ENCODE measurements at places on chromosomes 13 and 19. TPM values are rescaled to one million over a fixed set of nuclear protein-coding genes. Genes with fewer than 3 reads are reported as not detected.
A peak's percentile ranks its signal among the peaks of the same experiment; 100 is the strongest.

The MYO9B gene
- polyA plus RNA-seq, result 54.4 TPM

The WDFY2 gene
- polyA plus RNA-seq, result 20.1 TPM

- no peak for DNase-seq
Observed at GRCh38 chr19:19181488-19181998, 10.4 kb downstream of the BORCS8 start.

- DNase-seq, result no peak
Observed at GRCh38 chr13:71055047-71055446, 812.0 kb downstream of the DACH1 start.

The GPR18 gene
- polyA plus RNA-seq, result 0.23 TPM

The NECTIN2 gene
- polyA plus RNA-seq, result 181 TPM

DNA sequence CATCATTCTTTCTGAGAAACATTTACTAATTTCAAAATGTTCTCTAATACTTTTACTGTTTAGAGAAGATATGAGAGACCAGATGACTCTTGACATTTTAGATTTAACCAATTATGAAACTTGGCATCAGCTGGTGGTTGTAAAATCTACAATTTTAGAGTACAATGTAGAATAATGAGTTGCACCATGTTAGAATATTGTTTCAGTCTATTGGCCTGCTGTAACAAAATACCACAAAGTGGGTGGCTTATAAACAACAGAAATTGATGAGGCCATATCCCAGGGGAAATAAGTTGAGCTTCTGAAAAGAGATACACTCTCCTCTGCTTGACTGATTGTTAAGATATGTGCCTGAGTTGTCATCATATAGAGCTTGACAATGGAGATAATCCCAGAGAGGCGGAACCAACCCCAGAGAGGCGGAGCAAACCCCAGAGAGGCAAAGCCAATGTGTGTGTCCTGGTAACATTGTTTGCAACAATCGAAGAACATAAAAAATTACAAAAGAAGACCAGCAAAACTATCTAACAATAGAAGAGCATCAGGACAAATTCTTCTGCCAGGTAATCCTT is 373.0 kb upstream of the SLITRK1 start:
- DNase-seq, result no peak

GRCh38 chr13:41897126-41897525 is 63.8 kb downstream of the VWA8 start:
- no peak for DNase-seq

- peak; percentile 72 for DNase-seq
Observed at GRCh38 chr19:37874784-37875183, 31.6 kb downstream of the WDR87 start.

DNA sequence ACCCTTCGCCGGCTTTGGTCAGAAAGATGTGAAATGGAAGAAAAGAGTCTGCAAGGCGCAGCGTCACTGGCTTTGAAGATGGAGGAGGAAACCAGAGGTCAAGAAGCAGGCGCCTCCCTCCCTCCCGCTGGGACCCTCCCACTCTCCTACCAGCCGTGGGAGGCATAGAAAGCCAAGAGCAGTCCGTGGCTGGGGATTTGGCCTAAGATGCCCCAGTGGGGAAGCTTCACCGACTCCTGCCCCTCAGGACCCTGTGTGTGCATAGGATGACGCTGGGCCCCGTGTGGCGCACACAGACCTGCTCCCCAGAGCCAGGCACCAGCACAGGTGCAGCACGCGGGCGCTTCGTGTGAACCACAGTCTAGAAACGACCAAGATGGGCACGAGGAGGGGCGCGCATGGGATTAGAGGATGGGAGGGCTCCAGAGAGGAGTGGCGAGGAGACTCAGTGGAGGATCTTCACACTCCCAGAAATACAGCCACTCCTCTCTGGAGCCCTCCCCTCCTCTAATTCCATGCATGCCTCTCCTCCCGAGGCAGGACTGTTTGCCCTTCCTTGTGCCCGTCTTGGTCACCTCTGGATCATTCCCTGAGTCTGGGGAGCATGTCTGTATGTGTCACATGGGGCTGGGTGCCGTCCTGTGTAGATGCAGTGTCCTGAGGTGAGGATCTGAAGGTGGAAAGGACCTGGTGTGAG is 194.3 kb downstream of the TEX29 start:
- no peak for DNase-seq

DNA sequence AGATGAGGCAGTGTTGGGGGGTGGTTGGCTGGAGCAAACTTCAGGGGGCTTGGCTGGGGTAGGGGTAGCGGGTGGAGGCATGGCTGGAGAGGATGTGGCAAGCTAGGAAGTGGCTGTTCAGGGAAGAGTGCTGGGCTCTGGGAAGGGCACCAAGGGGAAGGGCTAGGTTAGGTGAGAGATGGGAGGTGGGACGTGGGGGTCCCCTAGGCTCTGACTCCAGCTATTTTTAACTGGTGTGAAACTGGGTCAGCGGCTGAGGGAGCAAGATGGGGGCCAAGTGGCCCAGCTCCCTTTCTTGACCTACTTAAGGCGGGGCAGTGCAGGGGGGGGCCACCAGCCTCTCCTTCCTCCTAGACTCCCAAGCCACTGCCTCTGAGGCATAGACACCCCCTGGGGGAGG is 7.3 kb downstream of the KCNC3 start:
- DNase-seq, result no peak

DNA sequence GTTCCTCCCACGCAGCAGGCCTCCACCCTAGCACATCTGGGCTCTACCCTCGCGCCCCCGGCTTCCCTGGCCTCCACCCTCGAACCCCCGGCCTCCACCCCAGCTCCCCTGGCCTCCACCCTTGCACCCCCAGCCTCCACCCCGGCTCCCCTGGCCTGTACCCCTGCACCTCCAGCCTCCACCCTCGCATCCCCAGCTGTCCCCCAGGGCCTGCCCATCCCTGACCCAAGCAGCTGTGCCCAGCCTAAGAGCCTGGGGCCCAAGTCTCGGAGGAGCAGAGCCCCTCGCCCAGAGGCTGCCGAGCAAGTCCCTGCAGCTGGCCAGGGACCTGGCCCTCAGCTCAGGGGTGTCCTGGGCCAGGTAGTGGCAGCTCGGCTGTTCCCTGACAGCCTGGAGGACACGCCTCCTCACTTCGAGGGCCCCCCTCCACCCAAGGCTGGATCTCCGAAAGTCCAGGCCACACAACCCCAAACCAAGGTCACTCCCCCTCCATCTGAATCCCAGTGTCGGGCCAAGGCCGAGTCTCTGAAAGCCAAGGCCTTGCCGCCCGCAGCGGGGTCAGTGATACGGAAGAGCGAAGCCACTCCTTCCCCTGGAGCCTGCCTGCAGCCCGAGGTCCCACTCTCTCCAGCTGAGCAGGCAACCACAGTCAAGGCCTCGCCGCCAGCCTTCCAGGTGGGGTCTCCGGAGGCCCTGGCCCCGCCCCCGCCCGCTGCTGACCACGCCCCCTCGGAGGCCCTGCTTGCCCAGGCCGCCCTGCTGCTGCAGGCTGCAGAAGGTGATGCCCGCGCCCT is 7.9 kb upstream of the ARHGAP33 start:
- peak; percentile 74 for DNase-seq

DNA sequence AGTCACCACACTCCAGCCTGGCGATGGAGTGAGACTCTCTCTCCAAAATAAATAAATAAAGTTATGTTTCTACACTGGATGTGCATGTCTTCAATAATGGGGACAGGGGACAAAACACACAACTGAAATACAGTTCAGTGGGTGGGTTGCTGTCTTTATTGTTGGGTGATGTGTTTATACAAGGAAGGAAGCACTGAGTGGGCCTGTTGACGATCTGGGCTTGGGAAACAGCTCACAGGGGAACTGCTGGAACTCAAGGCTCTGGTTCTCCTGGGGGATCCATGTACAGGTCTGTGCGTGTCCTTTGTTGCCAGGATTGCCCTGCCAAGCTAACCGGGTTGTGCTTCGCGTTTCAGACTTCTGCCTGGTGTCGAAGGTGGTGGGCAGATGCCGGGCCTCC is 18.9 kb downstream of the SPINT2 start:
- DNase-seq, result no peak

The GJA3 gene
- 11.5 TPM for polyA plus RNA-seq

DNA sequence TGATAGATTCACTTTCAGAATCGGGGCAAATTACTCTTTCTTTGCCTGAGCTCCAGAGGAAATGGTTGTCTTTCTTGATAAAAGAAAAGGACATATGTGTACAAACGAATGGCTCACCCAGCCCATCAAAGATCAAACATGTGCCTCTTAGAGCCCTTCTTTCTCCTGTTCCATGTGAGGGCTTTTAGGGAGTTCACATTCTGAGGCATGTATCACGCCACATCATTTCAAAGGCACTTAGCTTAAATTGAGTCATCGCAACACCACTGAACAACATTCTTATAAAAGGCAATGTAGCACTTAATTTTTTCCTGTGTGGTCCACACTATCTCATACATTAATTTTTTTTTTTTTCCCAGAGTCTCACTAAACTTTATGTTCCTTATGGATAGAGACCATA is 521.0 kb downstream of the SUCLA2 start:
- no peak for DNase-seq

The PSG11 gene
- polyA plus RNA-seq, result not detected

The NMRK2 gene
- polyA plus RNA-seq, result 0.40 TPM

DNA sequence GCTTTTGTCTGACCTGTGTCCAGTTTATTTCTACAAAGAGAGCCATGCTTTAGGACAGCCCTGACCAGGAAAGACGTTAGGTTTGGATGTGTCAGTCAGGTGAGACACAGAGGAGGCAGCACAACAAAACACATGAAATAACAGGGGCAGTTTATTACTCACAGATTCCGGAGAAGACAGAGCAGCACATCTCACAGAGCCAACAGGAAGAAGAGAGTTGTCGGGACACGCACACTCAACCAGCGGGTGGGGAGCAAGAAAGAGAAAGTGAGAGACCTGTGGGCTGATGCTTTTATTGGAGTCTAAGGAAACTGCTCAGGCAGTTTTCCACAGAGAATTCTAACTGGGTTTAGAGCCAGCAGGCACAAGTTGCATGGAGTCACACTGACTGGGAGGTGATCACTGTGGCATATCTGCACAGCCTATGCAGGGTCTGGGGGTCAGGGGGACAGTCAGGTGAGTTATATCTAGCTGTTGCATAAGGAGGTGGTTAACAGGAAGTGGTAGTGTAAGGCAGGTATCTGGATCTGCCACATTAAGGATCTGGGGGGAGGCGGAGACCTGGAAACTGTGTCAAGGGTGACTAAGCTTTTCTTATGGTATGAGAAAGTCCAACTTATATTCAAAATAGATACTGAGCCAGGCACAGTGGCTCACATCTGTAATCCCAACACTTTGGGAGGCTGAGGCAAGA is 24.1 kb upstream of the CEACAM20 start:
- no peak for DNase-seq

DNA sequence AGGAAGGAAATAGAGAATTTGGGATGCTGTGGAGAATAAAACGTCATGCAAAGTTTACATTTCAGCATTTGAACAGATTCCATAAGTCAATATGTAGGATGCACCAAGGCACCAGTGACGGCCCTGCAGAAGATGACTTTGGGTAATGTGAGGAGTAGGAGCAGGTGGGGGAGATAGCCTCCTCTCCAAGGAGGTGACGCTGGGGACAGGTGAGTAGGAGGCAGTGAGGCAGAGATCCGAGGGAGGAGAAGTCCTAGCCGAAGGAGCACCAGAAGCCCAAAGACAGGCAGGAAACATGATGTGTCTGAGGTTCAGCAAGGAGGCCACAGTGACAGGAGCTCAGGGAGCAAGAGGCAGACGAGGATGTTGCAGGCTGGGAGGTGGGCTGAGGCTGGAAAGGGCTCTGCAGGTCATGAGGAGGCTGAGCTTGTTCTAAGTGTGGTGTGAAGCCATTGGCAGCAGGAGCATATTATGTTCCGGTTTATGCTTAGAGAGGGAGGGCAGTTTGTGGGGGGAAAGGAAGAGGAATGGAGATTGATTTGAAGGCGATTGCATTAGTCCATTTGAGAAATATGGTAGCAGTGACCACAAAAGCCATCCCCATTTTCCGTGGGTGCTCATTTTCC is 55.7 kb upstream of the C1QTNF9 start:
- DNase-seq, result no peak

The CGB8 gene
- not detected for polyA plus RNA-seq

- no peak for DNase-seq
Observed at GRCh38 chr13:109130093-109130835, 500.9 kb downstream of the MYO16 start.

DNA sequence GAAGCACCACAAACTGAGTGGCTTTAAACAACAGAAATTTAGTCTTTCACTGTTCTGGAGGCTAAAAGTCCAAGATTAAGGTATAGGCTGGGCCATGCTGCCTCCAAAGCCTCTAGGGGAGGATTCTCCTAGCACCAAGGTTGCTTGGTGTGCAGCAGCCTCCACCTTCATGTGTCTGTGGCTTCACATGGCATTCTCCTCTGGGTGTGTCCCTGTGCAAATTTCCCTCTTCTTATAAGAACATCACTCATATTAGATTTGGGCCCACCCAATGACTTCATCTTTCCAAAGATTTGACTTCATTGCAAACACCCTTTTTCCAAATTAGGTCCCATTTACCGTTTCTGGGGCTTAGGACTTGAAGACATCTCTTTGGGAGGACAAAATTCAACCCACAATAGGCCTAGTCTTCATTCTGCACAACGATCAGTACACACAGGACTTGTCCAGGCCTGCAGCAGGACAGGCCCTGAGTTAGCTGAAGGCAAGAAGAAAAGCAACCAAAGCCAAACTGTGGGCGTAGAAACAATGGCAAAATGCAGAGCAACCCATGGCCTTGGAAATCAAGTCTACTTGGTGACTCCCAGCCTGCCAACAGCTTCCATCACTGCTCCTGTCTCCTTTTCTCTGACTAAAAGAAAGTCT is 521.2 kb upstream of the NBEA start:
- no peak for DNase-seq

The KXD1 gene
- polyA plus RNA-seq, result 60.8 TPM

The IGFL1 gene
- not detected for polyA plus RNA-seq

GRCh38 chr13:28489524-28489931 is 5.4 kb downstream of the FLT1 start:
- DNase-seq, result no peak

The ZNF71 gene
- polyA plus RNA-seq, result 11.4 TPM

The EPS8L1 gene
- polyA plus RNA-seq, result 56.1 TPM

DNA sequence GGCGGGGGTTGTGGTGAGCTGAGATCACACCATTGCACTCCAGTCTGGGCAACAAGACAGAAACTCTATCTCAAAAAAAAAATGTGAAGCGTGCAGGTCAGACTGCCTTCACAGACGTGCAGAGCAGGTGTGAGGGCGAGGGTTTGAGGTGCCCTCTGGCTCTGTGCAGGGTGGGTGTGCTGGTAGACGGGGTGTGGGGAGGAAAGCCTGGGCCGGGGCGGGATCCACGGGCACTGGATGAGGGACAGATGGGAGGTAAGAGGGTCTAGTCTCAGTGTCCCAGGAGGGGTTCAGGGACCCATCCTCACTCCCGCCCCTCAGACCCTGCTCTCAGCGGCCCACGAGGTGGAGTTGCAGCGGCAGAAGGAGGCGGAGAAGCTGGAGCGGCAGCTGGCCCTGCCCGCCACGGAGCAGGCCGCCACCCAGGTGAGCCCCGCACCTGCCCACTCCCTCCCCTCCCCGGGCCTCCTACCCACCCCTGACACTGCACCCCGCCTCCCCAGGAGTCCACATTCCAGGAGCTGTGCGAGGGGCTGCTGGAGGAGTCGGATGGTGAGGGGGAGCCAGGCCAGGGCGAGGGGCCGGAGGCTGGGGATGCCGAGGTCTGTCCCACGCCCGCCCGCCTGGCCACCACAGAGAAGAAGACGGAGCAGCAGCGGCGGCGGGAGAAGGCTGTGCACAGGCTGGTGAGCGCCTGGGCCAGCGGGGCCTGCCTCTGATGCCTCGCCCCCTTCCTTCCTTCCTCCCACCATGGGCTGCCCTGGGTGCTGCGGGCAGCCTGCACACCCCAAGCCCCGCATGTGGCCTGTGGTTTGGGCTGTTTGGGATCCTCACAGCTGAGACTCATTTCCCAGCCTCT is 9.1 kb downstream of the NOP53 start:
- DNase-seq, result no peak

GRCh38 chr19:7844405-7844804 is 14.4 kb downstream of the EVI5L start:
- DNase-seq, result no peak

- no peak for DNase-seq
Observed at GRCh38 chr13:31168166-31168565, 6.5 kb upstream of the HSPH1 start.

The MBD3L3 gene
- not detected for polyA plus RNA-seq

The SUGT1 gene
- polyA plus RNA-seq, result 52.1 TPM

Measured in renal pelvis (tissue), 12 donors.